ENCODE measurements at places on chromosomes 16 and 17.

DNA sequence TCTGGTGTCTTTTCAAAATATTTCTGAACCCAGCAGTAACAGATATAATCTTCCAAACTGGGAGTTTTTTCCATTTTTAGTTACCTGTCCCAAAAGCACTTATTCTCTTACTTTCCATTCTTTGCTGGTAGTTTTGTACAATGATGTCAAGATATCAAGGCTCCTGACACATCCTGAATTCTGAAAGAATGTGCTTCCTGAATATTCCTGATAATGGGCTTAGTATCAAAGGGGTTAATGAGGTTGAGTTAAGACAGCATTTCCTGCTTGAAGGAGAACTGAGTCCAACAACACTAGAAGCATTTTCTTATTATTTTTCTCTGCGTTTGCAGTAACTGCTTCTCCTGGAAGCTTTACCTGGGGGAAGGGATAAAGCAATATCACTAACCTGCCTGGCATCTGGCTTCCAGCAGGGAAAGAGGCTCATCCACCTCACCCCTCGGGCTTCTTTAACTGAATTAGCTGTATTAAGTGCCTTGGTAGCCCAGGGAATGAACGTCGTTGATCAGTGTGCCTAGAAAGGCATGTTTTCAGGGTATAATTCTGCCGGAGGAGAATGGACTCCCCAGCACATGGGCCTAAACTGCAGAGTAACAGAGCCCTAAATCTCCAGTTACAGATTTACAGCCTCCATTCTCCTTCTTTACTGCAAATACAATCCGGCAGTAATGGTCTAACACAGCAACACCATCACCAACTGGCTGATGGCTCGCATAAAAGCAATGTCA lies 134.4 kb downstream of the SNX11 start:
- no peak for DNase-seq

- no peak for DNase-seq
Observed at GRCh38 chr17:79678091-79678735, 52.5 kb upstream of the ENPP7 start.

DNA sequence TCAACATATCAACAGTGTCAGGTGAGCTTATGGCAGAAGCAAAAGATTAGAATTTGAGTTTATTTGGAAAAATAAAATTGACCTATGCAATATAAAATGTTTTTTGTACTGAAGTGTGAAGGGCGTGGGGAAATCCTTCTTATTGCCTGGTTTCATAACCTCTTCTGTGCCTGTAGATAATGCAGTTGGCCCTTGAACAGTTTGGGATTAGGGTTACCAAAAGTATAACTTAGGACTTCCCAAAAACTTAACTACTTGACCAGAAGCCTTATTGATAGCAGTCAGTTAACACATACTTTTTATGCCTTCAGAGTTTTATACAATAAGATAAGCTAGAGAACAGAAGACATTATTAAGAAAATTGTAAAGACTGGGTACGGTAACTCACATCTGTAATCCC lies 66.0 kb downstream of the TMC6 start:
- DNase-seq: no peak

DNA sequence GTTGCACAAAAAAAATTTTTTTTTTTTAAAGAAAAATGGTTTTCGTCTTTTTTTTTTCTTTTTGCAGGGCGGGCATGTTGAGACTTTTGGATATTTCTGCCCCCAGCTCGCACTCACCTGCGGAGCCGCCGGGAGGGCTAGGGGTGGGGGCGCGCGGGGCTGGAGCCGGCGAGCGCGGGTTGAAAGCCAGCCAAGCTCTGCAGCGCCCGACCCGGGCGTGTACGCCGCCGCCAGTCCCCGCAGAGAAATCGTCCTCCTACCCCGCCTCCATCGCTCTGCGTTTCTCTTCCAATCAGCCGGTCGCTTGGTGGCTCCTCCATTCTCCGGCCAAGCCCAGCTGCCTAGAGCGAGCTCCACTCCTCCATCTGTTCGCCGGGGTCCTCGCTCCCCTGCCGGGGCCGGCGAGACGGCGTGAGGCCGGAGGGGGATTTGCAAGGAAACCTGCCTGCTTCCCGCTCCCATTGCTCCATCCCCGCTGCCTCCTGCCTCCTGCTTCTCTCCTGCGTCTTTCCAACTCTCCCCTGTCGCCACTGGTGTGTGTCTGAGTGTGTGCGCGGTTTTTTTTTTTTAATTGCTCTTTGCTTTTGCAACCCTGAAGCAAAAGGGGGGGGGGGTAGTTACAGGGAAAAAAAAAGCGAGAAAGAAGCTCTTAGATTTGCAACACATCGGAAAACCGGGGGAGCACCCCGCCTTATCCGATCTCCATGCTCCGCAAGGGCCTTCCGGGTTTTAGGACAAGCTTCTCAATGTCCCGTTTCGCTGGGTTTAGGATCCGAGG lies 1.8 kb upstream of the UBTF start:
- peak; percentile 34 for DNase-seq

DNA sequence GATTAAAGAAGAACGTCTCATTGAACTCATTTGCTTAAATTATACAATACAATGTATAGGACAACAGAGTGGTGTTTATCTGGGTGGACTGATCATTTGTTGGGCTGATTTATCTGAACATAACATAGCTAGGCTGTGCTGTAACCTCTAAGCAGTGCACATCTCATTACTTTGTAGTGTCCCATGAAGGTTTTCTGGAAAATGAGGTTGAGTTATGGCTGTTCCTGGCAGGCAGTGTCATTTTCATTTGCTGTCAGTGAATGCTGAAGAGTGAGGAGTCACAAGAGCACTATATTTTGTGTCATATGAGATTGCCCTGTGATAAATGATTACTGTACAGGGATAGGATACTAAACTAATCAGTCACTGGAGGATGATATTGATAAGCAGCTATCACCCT lies 340.2 kb downstream of the HS3ST3B1 start:
- no peak for DNase-seq

DNA sequence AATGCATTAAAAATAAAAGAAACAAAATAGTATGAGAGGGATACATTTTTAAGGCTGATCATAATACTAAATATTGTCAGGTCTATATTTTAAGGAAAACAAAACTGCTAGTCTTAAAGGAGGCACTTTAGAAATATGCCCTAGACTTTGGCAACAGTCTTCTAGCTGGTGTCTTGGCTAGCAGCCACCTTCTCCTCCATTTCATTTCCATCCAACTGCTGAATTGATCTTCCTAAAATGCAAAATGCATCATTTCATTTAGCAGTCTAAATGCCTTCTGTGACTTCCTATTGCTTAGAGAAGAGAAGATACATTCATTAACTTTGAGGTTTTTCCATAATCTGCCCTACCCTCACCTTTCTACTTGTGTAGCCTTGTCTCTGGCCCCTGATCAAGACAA lies 1404.1 kb downstream of the CDH11 start:
- DNase-seq: no peak

DNA sequence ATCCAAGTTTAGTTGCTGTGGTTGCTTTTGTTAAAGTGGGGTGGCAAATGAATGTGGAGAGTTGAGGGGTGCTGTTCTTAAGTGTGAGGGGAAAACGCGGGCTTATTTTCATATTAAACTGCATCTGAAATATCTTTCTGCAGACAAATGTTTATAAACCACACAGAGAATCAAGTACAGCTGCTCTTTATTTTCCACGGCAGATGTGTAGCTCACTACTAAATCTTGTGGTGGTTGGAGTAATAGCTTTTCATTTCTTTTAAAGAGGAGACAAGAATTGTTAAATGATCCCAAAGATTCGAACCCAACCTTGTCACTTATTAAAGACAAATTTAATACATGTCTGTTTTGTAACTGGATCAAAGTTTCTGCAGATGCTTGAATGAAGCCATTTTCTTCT lies 2.1 kb downstream of the CLTC start:
- no peak for DNase-seq

GRCh38 chr17:31374094-31374447 lies 17.4 kb upstream of the RAB11FIP4 start:
- DNase-seq: no peak

DNA sequence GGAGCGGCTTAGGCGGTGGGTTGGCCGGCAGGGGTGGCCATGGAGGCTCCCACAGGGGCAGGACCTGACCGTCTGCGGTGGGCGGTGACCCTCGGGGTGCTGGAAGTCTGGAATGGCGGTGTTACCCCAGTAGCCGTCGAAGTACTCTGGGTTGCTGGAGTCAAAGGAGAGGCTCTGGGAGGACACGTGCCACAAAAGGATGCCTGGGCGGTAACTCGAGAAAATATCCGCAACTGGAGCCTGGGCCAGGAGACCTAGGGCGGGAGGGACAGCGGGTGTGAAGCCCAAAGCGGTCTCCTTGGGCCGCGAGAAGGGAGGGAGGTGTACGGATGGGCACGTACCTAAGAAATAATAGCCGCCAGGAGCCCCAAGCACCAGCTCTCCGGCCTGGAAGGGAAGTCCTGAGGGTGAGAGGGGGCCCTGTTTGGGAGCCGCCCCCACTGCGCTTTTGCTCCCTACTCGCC lies 4.6 kb downstream of the ITGA2B start:
- no peak for DNase-seq

GRCh38 chr16:85004587-85005205 lies 6.6 kb downstream of the ZDHHC7 start:
- DNase-seq: no peak

- DNase-seq: no peak
Observed at GRCh38 chr17:49467175-49467574, 27.9 kb upstream of the NGFR start.

DNA sequence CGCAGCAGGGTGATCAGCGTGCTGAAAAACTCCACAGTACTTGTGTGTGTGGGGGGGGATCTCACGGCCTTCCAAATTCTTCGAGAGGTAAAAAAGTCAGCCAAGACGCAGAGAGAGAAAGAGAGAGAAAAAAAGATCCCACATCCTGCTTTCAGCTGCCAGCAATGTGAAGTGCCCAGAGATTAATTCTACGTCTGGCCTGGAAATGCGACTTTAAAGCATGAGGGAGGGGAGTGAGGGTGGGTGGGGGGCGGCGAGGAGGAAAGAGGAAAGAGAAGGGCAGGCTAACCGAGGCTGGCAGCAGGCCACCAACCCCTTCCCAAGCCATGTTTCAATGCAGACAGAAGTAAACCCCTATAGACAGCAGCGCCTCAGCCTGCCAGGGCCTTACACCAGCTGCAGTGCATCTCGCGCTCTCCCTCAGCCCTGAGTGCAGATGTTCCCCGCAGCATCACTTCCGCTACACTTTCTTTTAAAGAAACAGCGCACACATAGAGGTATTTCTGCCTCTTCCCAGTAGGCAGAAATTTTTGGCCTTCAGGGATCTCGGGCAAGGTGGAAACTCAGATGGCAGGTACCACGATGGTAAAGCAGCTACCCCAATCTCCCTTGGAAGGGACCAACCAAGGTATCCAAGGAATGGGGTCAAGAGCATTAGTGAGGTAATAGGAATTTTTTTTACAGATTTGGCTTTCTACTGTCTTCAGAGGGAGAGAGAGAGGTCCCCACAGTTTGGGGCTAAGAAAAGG lies 87.8 kb downstream of the SMG6 start:
- DNase-seq: peak; percentile 55

- no peak for DNase-seq
Observed at GRCh38 chr17:7992924-7993323, 9.5 kb upstream of the GUCY2D start.

- no peak for DNase-seq
Observed at GRCh38 chr17:49779739-49780231, 8.7 kb upstream of the KAT7 start.

DNA sequence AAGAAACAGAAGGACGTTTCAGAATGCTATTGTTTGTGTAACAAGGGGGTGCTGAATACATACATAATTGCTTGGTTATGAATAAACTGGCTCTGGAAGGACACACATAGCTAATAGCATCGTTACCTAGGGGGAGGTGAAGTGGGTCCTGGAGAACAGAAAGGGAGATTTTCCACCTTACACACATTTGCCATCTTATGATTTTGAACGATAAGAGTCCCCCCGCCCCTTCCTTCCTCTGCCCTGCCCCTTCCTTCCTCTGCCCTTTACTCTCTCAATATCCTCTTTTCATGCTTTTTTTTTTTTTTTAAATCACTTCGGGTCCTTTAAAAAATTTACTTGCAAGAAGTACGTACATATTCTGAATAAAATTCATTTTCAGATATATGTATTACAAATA lies 902 bp upstream of the DHRS7B start:
- DNase-seq: no peak

DNA sequence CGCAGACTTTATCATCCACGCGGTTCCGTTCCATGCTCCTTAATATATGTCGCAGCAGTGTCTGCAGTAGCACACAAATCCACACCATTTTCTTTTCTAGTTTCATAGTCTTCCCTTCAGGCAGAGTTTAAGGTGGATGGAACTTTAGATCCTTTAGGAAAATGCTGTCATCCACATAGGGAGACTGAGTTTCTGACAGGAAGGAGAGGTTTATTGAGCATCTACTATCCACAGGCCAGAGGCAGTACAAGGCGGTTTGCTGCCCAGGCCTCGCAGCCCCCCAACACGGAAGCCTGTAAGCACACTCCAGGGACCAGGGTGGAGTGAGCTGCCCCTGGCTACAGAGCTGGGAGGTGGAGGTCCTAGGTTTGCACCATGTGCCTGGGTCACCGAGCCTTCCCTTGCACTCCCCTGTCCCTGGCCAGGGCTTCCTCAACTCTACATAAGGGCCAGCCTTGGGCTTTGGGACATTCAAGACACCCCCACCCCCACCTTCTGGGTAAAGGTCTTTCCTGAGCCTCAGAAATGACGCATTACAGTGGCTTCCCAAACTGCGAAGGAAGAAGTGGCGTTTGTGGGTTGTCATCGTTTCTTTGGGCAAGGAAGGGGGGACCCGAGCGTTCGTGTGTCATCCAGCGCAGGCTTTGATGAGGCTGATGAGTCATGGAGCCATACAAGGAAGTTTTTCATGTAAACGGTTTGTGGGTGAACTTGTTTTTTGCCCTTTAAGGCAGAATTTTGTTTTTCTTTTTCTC lies 146.5 kb upstream of the PLCG2 start:
- DNase-seq: peak; percentile 68

DNA sequence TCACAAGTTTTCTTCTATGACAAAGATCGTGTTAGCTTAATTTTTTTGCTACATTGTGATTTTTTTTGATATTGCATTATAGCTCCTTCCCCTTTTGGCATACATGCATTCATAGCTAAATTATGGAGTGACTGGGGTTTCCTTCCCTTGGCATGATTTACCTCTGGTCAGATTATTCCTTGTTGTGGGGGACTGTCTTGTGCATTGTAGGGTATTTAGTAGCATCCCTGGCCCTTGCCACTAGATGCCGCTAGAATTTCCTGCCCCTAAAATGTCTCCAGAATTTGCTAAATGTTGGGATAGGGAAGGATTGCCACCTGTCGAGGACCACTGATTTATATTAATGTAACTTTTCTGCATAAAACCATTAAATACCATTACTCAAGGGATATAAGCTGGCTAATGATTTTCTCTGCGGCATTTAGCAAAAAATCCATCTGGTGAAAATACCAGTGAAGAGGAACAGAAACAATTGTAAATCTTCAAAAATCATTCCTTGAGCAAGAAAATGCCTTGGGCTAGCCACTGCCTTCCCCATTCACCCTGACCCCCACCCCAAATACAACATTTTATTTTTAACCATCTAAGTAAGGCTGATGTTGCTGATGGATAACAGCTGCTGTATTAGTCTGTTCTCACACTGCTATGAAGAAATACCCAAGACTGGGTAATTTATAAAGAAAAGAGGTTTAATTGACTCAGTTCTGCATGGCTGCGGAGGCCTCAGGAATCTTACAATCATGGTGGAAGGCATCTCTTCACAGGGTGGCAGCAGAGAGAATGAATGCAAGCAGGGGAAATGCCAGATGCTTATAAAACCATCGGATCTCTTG lies 195.2 kb downstream of the MAP2K6 start:
- no peak for DNase-seq

GRCh38 chr17:76268015-76268749 lies 3.0 kb downstream of the UBALD2 start:
- peak; percentile 73 for DNase-seq

- no peak for DNase-seq
Observed at GRCh38 chr16:83554096-83554495, 253.7 kb upstream of the HSBP1 start.

- DNase-seq: no peak
Observed at GRCh38 chr17:67648032-67648905, 69.5 kb upstream of the NOL11 start.
